ENCODE measurements at places on chromosomes 6 and 20.

DNA sequence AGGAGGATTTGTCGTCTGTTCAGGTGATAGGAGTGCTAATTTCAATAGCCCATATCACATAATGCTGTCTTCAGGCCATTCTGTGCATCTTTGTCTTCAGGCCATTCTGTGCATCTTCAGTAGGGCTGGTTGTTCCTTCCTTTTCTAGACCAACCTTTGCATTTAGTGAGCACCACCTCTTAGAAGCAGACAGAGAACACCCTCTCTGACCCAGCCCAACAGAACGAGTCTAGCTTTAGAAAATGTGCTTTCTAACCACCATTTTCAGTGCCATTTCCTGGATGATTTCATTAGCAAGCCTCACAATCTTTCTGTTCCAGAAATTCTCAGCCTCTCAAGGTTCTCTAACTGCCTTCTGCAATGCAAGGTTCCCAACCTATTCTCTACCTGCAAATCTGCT is 215.3 kb upstream of the KCNQ5 start:
- no peak for ATAC-seq

GRCh38 chr20:49832632-49833327 is 20.2 kb downstream of the SLC9A8 start:
- ATAC-seq, result peak; percentile 70

GRCh38 chr6:74826263-74826662 is 379.6 kb downstream of the COL12A1 start:
- ATAC-seq, result no peak

GRCh38 chr20:1163105-1163504 is 21.7 kb downstream of the TMEM74B start:
- ATAC-seq, result no peak

- no peak for ATAC-seq
Measured at GRCh38 chr20:6055981-6056569, 2.2 kb upstream of the LRRN4 start.

GRCh38 chr6:12150812-12151432 is 138.8 kb downstream of the HIVEP1 start:
- no peak for ATAC-seq

DNA sequence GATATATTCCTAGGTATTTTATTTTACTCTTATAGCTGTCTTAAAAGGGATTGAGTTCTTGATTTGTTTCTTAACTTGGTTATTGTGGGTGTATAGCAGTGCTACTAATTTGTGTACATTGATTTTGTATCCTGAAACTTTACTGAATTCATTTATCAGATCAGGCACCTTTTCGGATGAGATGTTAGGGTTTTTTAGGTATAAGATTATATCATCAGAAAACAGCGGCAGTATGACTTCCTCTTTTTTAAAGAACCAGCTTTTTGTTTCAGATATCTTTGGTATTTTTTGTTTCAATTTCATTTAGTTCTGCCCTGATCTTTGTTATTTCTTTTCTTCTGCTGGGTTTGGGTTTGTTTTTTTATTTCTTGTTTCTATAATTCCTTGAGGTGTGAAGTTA is 382.4 kb upstream of the ADGRB3 start:
- ATAC-seq, result no peak

DNA sequence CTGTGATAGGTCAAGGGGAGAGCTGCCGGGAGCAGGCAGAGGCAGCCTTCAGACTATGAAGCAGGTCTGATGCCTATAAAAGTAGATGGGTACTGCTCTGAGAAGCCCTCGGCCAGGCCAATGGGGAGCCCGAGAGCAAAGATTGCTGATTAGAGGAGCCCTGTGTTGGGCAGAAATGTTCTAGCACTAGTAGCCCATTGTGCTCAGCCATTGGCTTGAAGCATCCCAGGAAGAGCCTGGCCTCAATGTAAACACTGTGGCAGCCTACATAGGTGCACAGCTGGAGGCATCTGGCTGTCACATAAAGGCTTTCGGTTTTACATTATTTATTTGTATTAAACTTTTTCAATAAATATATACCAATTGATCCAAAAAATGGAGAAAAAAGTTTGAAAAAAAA is 67.7 kb downstream of the SNAP25 start:
- no peak for ATAC-seq

DNA sequence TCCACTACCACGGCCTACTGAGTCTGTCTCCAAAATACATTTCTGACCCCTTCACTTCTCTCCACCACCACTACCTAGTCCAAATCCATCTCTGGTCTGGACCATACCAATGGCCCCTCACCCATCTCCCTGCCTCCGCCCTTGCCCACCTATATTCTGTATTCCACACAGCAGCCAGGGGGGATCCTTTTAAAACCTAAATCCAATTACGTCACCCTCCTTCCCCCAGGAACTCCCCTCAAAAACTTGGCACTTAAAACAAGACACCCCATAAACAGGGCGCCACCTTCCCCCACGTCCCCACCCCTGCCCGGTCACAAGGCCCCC is 680 bp downstream of the PDRG1 start:
- no peak for ATAC-seq

- ATAC-seq, result no peak
Measured at GRCh38 chr6:151783692-151784091, 23.8 kb upstream of the ESR1 start.

DNA sequence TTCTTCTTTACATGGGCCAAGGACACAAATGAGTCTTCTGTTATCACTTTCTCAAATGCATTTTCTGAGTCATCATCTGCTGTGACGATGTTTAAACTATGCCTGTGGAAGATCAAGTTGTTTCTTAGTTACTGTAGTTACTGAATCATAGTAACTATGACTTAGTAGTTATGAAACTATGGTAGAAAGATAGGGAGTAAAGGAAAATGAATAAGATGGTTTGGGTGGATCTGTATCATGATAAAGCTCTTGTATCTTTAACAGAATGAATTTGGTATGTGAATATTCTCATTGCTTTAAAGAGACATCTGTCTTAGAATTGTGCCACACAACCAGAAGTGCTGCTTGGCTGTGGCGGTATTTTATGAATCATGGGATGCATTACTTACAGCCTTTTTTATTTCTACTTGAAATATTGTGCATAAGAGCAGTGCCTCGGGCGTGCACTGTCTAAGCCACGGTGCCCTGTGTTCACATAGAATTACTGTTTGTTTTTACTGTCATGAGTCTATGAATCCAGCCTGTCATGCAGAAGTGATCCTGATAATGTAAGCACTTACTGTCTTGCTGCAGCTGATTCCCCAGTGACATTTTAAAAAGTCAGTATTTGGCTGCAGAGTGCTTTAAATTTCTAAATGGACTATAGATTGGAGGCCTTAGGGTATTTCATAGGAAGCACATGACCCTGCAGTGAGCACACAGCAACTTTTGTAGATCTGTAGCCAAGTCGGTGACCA is 215.2 kb downstream of the TMEM242 start:
- peak; percentile 66 for ATAC-seq
